Gastroesophageal sphincter (tissue), 4 donors: ENCODE measurements at places on chromosomes 1 and 21.

- H3K27me3 ChIP-seq: no peaks in the 10 kb centered on the region
- no peaks in the 10 kb centered on the region for H3K4me1 ChIP-seq
- no peaks in the 10 kb centered on the region for H3K36me3 ChIP-seq
- no peak overlapping the region for H3K4me3 ChIP-seq
- H3K27ac ChIP-seq: no peak overlapping the region
Measured at GRCh38 chr1:7519181-7519860, 251.8 kb upstream of the VAMP3 start.

- no peak for ATAC-seq
- no peak overlapping the region for H3K27ac ChIP-seq
Measured at GRCh38 chr1:67211589-67212563, 45.6 kb downstream of the IL23R start.

- H3K27ac ChIP-seq: no peak overlapping the region
- no peak overlapping the region for H3K4me3 ChIP-seq
- no peak for ATAC-seq
- no peaks in the 10 kb centered on the region for H3K36me3 ChIP-seq
- peaks cover 36% of the 10 kb centered on the region for H3K4me1 ChIP-seq
- H3K27me3 ChIP-seq: no peaks in the 10 kb centered on the region
Measured at GRCh38 chr1:77986810-77987209, 7.9 kb upstream of the FUBP1 start.

DNA sequence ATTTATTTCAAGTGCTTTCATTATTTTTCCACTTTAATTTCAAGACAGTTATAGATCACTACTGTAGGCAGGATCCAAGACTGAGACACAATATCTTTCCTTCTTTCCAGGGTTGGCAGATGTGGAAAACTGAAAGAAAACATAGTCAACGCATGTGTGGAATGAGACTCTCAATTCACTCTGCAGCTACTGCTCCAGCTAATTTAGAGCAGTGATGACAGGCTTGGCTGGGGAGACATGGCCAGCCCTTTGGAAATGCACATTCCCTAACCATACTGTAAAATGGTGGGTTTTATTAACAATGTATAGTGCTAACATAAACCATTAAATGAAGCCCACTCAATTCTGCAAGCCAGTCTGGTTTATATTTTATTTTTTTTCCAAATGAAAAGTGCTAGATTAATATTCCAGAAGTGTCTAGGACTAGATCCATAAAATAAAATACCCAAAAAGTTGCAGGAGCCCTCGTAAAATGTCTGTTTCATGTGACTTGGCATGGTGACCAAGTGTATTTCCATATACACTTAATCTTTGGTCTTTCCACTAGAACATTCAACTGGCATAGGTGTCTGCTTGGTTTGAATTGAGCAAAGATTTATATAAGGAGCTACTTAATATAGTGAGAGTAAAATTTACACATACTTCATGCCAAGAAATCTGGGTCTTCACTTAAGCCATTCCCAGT, 32.9 kb downstream of the COL11A1 start:
- no peak for ATAC-seq
- H3K27ac ChIP-seq: no peak overlapping the region
- no peaks in the 10 kb centered on the region for H3K4me1 ChIP-seq
- H3K27me3 ChIP-seq: no peaks in the 10 kb centered on the region
- no peaks in the 10 kb centered on the region for H3K36me3 ChIP-seq

DNA sequence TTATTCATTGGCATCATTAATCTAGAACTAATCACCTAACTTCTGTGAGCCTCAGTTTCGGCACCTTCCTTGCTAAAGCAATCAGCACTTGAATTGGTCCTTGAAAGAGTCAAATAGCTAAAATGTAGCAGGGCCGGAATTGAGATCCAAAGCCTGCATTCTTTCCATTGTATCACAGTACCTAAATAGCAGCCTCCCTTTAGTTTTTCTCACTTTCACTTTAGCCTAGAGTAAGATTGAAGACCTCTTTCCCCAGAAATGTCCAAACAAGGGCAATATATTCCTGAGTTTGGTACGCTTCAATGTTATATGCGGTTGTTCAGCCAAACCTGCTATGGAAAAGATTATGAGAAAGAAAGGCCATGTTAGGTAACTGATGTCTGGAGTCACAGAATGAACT, 121.9 kb upstream of the BMP8A start:
- peaks cover 5% of the 10 kb centered on the region for H3K36me3 ChIP-seq
- peak; percentile 61 for ATAC-seq
- H3K4me1 ChIP-seq: peaks cover 7% of the 10 kb centered on the region
- no peak overlapping the region for H3K4me3 ChIP-seq
- H3K27ac ChIP-seq: peak overlapping the region; percentile 81

DNA sequence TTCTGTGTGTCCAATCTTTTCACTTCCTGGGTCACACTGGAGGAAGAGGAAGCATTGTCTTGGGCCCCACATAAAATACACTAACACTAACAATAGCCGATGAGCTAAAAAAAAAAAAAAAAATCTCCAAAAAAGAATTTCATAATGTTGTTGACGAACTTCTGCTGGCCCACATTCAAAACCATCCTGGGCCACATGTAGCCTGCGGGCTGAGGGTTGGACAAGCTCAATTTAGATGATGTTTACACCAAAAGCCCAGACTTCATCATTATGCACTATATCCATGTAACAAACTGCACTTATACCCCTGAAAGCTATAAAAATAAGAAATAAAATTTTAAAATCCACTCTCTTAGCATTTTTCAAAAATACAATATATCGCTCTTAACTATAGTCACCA, 187.8 kb upstream of the PTBP2 start:
- no peaks in the 10 kb centered on the region for H3K36me3 ChIP-seq
- H3K27me3 ChIP-seq: no peaks in the 10 kb centered on the region
- peaks cover 5% of the 10 kb centered on the region for H3K4me1 ChIP-seq
- ATAC-seq: no peak
- no peak overlapping the region for H3K4me3 ChIP-seq

DNA sequence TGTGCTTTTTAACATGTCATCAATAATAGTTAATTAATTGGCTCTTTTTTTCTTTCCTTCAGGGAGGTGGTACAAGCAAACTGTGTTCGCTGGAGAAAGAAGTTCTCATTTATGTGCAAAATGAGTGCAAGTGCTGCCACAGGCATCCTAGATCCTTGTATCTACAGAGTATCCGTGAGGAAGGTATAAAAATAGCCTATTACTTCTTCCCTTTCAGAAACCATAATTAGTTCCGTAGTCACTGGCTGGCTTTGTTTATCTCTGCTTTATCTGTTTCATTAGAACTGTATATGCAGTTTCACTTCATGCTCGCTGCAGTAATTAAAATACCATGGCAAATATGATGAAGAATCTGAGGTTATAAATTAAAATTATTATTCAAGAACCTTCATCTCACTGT, 40.6 kb downstream of the EEIG2 start:
- H3K27me3 ChIP-seq: no peaks in the 10 kb centered on the region
- peaks cover 5% of the 10 kb centered on the region for H3K36me3 ChIP-seq
- H3K4me1 ChIP-seq: no peaks in the 10 kb centered on the region
- no peak overlapping the region for H3K27ac ChIP-seq
- no peak for ATAC-seq

DNA sequence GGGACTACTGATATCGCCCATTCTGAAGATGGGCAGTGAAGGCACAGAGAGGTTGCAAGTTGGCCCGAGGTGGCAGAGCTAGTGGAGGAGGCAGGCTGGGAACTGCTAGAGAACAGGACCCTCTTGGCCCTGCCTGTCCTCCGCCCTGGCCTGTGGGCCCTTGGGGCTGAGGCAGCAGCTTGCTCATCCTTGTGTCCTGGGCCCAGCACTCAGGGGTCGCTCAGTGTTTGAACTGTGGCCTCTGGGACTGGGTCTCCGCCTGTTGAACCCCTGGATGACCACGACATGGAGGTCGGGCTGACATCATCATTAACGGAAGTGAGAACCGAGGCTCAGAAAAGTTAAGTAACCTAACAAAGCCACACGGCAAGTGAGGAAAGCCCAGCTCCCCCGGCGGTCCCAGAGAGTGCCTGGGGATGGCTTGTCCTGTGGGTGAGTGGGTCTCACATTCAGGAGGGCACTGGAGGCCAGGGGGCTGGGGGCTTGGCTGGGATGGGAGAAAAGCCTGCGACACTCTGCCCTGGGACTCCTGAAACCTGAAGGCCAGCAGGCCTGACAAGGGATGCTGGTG, 23.0 kb upstream of the DDOST start:
- peak overlapping the region; percentile 64 for H3K27ac ChIP-seq
- H3K36me3 ChIP-seq: no peaks in the 10 kb centered on the region
- H3K27me3 ChIP-seq: no peaks in the 10 kb centered on the region
- ATAC-seq: no peak
- no peak overlapping the region for H3K4me3 ChIP-seq

DNA sequence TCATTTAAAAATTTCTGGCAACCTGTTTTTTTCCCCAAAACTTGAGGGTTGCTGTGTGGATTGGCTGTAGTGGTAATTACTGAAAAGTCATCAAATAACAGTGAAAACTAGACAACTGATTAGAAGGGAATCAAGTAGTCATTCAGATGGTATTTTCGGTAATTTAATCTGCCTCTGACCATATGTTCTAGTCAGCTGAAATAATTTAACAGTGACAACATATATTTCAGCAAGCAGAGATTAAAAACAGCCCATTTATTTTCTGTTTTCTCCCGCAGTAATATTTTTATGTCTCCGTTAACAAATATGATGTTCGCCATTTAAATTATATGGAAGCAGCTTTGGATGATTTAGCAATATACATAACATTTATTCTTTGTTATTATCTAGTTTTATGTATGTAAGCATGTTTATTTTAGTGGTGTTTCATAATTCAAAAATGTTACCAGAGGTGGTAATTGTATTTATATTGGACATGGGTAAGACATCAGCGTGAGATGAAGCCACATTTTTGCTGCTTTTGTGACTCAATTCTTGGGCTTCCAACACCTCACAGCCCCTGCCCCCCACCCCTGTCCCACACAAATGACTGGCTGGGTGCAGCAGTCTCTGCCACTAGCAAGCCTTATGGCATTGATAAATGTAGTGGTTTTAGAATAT, 104.4 kb downstream of the GALNT2 start:
- H3K4me3 ChIP-seq: no peak overlapping the region
- no peaks in the 10 kb centered on the region for H3K4me1 ChIP-seq
- H3K27ac ChIP-seq: no peak overlapping the region

DNA sequence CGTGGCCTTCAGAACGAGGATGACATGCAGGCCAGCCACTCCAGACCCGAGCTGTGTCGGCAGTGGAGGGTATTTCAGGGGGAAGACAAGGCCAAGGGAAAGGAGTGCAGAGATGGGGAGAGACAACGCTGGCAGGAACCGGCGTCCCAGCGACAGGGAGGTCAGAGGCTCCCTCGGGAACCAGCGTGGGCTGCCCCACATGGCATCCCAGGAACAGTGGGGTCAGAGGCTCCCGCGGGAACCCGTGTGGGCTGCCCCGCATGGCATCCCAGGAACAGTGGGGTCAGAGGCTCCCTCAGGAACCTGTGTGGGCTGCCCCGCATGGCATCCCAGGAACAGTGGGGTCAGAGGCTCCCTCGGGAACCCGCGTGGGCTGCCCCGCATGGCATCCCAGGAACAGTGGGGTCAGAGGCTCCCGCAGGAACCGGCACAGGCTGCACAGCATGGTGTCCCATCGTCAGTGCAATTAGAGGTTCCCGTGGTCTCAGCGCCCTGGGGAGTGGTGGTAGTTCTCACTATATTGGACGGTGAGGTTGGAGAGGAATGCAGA, 43.0 kb downstream of the SLC19A1 start:
- H3K36me3 ChIP-seq: no peaks in the 10 kb centered on the region
- no peak overlapping the region for H3K27ac ChIP-seq
- no peak overlapping the region for H3K4me3 ChIP-seq
- no peaks in the 10 kb centered on the region for H3K4me1 ChIP-seq

DNA sequence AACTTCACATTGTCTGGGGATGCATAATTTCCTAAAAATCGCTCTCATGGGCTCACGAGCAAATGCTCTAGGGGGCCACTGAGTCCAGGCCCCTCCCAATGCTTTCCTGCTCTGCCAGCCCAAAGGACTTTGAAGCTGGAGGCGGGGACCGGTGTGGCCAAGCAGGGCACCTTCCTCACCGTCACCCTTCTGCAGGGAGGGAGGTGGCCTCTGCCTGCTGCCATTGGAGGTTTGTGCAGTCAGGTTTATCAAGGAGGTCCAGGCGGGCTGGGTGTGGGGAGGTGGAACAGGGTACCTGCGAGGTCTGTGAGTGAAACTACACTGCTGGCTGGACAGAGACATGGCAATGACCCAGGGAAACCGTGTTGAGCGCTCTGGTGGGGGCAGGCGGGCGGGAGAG, 58.1 kb upstream of the TRAPPC10 start:
- H3K4me1 ChIP-seq: no peaks in the 10 kb centered on the region
- H3K27ac ChIP-seq: no peak overlapping the region
- H3K27me3 ChIP-seq: no peaks in the 10 kb centered on the region

- H3K4me1 ChIP-seq: no peaks in the 10 kb centered on the region
- no peak overlapping the region for H3K4me3 ChIP-seq
Measured at GRCh38 chr21:41894511-41894910, 15.4 kb upstream of the PRDM15 start.

- no peak overlapping the region for H3K27ac ChIP-seq
- no peak for ATAC-seq
- no peak overlapping the region for H3K4me3 ChIP-seq
- no peaks in the 10 kb centered on the region for H3K36me3 ChIP-seq
- H3K4me1 ChIP-seq: no peaks in the 10 kb centered on the region
Measured at GRCh38 chr1:17181781-17182464, 23.0 kb upstream of the PADI1 start.

DNA sequence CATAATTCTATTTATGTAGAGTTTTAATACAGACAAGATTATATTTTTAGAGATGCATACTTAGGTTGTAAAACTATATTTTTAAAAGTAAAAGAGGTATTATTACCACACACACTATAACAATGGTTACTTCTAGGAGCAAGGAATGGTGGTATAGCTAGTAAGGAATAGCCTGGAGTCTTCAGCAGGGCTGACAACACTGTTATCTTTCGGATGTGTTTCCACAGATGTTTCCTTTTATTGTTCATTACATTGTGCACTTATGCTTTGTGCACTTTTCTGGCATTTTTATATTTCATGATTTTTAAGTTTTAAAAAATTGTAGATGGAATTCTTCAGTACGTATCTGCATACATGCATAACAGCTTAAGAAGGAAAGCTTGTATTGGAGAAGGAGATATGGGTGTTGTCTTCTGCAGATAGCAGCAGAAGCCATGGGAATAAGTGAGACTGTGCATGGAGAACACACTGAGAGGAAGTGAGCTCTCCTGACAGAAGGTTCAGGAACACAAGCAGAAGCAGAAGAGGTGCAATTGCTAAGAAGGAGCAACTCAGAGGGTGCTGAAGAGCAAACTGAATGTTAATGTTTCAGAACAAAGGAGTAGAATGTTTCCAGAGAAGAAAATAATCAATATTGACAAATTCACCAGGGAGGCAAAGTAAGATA, 91.8 kb downstream of the UCHL5 start:
- ATAC-seq: no peak
- H3K27ac ChIP-seq: no peak overlapping the region
- H3K27me3 ChIP-seq: no peaks in the 10 kb centered on the region
- no peaks in the 10 kb centered on the region for H3K4me1 ChIP-seq
- no peaks in the 10 kb centered on the region for H3K36me3 ChIP-seq

- peak; percentile 7 for ATAC-seq
- H3K4me3 ChIP-seq: peak within 1 kb of the TSS; percentile 48
- peaks cover 5% of the 10 kb centered on the region for H3K4me1 ChIP-seq
- H3K36me3 ChIP-seq: no peaks in the 10 kb centered on the region
- no peak within 1 kb of the TSS for H3K27ac ChIP-seq
- H3K27me3 ChIP-seq: peaks cover 68% of the 10 kb centered on the region
Measured at GRCh38 chr1:99004861-99005442, at the start of gene PLPPR5. Gene PLPPR5 (minus strand): TSS chr1:99004861. CDS start chr1:99004671, 190 bp downstream.
